Natural killer cell treated with Interleukin-12 subunit alpha and Interleukin-12 subunit beta and Interleukin-15 and Interleukin-18, amount 100 ng/mL, for 72 hours (primary cell): ENCODE measurements at places on chromosomes 3 and 15.

GRCh38 chr3:17672506-17672905 is 69.9 kb downstream of the TBC1D5 start:
- no peak for DNase-seq

DNA sequence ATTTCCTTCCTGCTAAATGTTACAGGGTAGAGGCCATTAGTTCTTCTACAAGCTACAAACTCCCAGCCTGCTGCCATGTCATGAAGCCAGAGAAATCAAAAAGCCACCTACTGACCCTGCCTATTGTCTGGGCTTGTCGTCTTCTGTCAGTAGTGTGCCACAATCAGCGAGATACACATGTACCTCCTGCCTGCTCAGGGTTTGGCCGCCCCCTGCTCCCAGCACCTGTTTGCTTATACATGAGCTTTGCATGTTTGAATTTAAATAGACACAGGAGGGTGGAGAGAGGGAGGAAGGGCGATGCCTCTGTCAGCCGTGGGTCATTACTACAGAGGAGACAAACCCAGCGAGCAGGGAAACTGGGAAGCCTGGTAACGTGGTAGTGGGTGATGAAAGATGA is 106.1 kb downstream of the ROBO2 start:
- no peak for DNase-seq

GRCh38 chr3:12369598-12369997 is 80.7 kb downstream of the PPARG start:
- no peak for DNase-seq

DNA sequence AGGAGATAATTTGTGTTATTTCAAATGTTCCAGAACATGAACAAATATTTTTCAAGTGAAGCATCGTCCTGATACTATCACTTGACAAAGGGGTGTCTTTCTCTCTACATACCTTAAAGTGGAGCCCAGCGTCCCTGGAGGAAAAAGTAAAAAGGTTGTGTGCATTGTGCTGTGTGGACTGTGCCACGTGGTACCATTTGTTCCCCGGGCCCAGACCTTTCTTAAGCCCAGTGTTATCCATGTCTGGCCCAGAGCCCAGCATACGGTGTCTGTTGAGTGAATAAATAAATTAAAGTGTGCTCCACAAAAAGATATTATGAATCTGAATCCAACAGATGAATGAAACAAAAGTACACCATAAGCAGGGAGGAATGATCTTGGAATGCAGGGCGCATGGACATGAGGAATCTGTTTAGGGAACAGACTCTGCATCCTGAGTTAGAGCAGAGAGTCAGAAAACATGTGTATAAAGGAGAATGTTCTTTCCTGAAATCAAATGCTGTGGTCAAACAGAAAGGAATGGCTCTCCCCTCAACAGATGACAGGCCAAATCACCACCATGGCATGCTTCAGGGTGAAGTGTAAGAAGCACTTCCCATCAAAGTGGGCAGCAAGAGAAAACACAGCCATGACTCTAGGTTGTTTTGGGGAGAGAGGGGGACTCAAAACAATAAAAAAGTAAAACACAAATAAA is 8.1 kb upstream of the PRSS50 start:
- DNase-seq = no peak

DNA sequence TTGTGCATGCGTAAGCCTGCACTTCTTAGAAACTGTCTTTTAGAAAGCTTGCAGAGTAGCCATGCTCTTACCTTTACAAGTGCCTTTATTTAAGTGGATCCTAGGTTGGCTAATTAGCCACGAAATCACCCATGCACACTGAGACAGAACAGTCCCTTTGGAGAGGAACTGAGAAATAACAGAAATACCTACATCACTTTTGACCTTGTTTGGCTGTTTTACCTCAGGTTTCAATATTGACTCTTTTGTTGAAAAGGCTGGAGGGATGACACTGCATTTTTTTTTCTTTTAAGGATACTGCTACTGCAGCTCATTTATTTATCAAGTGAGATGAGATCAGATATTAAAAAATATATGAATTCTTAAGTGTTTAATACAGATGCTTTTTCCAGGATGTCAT is 155.6 kb upstream of the GOLIM4 start:
- no peak for DNase-seq

DNA sequence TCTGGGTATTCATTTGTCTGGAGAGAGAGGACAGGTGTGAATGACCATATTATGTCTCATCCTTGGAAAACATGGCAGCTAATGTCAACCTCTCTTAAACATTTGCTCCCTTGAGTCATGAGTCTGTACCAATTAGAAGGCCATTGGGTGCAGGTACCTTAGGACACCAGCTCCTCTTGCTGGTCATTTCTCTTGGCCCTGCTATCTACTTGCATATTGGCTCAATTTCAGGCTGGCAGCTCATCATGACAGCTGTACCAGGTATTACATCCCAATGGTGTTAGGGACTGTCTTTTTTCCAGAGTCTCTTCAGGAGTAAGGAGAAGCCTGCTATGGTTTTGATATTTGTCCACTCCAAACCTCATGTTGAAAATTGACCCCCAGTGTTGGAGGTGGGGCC is 92.2 kb upstream of the ANKRD28 start:
- no peak for DNase-seq

DNA sequence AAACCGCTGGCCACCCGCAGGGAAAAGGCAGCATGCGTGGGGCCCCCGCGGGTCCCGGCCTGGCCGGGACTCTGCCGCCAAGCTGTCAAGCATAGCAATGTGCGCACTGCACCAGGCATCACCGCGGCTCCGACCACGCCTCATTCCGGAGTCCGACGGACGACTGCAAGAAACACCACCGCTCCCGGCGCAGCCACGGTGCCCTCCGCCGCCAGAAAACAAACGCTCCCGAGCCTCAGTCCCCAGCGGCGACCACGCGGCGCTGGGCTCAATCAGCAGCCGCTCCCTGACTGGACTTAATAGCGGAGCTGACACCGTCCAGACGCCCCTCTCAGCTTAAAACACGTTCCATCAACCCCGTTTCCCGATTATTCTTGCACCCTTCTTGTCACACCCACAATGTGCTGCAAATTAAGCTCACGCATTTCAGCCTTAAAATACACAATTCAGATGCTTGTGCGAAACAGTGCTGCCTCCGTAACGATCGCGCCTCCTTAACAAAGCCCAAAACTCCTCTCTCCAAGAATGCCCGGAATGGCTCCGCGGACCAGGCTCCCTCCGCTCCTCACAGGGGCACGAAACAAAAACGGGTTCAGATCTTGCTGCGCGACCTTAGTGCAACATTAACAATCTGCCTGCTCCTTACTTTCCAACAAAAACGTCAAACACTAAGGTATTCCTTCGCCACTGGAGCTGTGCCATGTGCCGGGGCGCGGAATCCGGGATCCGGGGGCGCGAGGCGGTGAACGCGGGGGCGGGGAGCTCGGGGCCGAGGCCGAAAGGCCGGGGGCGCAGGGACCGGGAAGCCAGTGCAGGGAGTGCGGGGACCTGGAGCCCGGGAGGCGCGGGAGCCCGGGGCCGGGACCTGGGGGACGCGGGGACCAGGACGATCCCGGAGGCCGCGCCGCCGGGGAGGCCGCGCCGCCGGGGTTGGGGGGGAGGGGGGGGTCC is 655 bp downstream of the CYFIP1 start:
- no peak for DNase-seq

- no peak for DNase-seq
Observed at GRCh38 chr15:62734706-62735105, 307.8 kb upstream of the TPM1 start.

GRCh38 chr15:99202176-99202552 is 47.2 kb downstream of the TTC23 start:
- no peak for DNase-seq

- DNase-seq = no peak
Observed at GRCh38 chr3:71243229-71243628, 340.3 kb downstream of the FOXP1 start.

DNA sequence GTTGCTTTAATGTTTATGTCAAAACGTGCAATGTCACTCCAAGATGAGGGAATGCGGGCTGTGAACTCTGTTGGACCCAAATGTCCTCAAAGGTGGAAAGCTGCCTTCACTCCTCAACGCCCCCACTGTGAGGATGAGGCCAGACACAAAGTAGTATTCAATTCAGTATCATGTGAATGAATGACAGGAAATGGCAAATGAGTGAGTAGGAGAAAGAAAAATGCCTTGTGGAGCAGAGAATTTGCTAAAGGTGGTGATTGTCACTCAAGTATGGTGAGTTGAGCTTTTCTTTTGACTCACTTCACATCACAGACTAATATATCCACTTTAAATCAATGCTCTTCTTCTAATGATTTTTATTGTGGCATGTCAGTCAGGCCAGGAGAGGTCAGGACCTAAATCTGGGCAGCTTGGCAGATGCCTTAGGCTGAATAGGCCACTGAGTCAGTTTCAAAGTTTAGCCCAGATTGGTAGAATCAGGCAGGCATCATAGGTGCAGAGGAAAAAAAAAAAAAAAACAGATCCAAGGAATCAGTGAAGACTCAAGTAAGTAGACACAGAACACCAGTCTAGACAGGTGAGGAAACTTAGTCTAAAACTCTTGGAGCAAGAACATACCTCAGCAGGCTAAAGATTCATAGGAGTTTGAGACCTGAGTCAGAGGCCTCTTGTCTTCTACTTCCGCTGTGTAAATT is 71.0 kb upstream of the ZBED2 start:
- no peak for DNase-seq

DNA sequence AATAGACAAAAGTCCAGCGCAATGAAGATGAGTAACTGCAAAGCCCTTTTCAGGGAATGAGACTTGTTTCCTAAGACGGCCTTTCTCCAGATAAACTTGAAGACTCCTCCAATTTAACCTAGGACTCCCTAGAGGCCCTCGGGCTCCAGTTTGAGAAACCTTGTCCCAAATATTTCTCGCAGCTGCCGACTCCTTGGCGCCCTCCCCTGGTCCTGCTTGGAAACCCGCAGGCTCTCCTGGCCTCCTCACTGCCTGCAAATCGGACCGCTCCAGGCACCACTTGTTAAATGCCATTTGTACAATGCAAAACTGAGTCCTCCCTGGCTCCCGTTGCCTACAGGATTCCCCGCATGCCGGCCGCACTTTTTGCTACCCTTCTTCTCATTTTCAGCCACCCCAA is 36.8 kb downstream of the MUC4 start:
- no peak for DNase-seq

GRCh38 chr15:78264304-78265136 is at the start of gene DNAJA4:
TSS of gene DNAJA4 (plus strand) at chr15:78264562. CDS start at chr15:78264764, 202 bp downstream.
- peak; percentile 79 for DNase-seq

DNA sequence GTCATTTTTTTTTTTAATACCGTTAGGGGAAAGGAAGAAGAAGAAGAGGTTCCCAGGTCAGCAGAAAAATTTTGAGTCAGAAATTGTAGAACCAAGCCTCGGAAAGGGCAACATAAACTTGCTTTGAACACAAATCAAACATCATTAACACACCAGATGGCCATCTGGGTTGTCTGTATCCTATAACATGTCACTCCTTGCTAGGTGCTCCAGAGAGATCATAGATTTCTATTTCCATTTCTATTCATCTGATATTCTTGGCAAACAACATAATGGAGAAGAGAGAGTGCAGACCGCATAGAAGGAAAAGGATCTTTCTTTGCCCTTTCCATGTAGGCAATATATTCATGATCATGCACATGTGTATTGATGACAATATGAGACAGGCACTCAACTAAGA is 129.5 kb upstream of the STT3B start:
- DNase-seq = no peak

GRCh38 chr3:4520033-4520816 is 27.1 kb downstream of the ITPR1 start:
- DNase-seq = no peak

GRCh38 chr3:159185443-159186050 is 383.7 kb downstream of the MFSD1 start:
- no peak for DNase-seq

GRCh38 chr3:64023861-64024223 is 548 bp upstream of the PSMD6 start:
- no peak for DNase-seq

DNA sequence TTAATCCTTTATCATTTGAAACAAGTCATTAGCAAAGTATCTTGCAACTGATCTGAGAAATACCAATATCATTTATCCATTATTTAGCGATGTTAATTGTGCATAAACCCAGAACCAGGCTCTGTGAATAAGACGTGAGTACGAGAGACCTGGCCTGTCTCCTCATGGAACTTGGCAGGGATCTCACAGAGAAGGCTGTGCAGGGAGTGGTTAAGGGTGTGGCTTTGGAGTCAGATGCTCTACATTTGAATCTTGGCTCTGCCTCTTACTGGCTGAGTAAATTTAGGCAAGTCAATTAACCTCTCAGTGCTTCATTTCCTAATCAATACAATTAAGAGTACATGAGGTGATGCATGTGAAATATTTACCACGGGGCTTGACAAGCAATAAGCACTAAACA is 39.9 kb upstream of the TBL1XR1 start:
- no peak for DNase-seq

DNA sequence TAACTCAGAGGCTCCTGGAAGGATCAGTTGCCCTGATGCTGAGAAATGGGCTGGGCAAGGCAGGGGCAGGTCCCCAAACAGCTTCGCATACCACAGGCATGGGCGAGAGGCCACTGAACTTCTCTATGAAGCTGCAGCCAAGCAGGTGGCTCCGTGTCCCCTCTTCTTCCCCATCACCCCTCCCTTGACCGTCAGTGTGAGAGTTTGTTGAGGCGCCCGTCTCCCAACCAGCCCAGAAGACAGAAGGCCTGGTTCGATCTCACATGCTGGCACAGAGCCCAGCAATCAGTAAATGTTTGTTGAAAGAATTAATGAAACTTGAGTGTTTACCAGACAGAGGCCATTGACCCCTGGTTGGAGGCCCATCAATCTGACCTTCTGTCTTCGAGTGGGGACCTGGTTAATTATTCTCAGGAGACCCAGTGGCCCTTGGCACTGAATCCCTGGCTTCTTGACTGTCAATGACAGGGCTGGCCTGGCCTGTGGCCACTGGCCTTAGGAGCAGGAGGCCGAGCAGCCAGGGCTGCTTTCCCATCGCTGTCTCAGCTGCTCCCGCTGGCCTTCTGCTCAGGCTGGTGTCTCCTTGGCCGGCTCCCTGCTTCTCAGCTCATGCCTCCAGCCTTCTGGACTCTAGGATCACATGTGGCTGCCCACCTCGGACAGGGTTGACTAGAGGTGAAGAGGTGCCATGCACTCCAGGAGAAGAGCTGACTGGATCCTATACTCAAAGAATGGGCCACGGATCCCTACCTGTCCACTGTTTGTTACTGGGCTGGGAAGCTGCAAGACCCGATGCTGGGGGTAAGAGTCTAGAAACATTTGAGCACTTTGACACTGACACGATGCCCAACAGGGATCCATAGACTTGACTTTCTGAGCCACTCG is 113.4 kb downstream of the ASB7 start:
- DNase-seq = no peak

- DNase-seq = no peak
Observed at GRCh38 chr3:27714146-27714526, 8.0 kb downstream of the EOMES start.

DNA sequence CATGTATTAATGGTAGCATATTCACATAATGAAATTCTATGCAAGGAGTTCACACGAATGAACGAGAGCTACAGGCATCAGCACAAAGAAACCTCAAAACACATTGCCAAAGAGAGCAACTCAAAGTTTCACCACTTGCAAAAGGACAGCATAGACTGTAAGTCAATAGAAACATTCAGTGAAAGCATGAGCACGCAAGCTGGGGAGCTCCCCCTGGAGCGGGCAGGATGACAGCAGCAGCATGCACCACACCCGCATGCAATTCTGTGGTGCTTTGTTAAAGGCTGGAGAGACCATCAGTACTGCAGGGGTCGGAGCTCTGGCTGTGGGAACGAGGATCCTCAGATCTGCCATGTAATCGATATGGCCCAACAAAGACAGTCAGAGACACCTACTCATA is 18.7 kb downstream of the OCA2 start:
- no peak for DNase-seq

GRCh38 chr3:113157408-113158030 is 53.8 kb upstream of the BOC start:
- DNase-seq = no peak

GRCh38 chr15:57646087-57646486 is 54.4 kb downstream of the MYZAP start:
- no peak for DNase-seq
